HFFc6 (cell line): ENCODE measurements at places on chromosomes 5 and 9.

DNA sequence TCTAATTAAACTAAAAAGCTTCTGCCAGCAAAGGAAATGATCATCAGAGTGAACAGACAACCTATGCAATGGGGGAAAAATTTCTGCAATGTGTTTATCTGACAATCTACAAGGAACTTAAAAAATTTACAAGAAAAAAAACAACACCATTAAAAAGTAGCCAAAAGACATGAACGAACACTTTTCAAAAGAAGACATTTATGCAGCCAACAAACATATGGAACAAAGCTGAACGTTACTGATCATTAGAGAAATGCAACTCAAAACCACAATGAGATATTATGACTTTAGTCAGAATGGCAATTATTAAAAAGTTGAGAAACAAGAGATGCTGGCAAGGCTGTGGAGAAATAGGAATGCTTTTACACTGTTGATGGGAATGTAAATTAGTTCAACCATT is 530.4 kb upstream of the DAB2 start:
- no peak for DNase-seq

- DNase-seq = no peak
Measured at GRCh38 chr5:1315018-1315708, 20.3 kb upstream of the TERT start.

DNA sequence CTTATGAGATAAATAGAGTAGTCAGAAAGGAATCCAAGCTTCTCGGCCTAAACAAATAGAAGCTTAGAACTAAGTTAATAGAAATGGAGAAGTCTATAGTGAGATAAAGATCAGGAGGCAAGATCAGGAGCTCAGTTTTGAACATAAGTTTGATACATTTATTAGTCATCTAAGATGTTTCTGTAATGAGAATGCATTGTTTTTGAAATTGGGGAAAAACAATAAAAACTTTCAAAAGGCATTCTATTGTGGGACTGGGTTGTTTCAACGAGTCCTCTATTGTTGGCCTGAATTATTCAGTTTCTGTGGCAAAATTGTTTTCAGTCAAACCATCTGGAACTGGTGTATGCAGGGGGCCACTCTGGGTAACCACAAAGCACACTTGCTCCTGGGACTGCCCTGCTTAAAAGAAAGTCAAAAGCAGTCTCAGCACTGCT is 181.0 kb upstream of the CLINT1 start:
- DNase-seq = no peak

- no peak for DNase-seq
Measured at GRCh38 chr9:77987880-77988525, 43.6 kb downstream of the GNAQ start.

DNA sequence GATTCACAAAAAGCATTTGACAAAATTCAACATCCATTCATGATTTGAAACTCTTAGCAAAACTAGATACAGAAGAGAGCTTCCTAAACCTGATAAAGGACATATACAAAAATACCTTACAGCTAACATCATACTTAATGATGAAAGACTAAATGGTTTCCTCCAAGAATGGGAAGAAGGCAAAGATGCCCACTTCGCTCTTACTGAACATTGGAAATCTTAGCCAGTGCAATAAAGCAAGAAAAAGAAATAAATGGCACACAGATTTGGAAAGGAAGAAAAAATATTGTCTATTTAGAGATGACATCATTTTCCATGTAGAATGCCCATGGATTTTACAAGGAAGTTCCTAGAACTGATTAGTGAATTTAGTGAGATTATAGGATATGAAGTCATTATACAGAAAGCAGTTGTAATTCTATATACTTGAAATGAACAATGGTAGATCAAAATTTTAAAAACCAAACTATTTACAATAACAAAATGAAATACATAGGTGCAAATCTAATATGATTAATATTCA is 64.4 kb downstream of the NAA35 start:
- DNase-seq = no peak

DNA sequence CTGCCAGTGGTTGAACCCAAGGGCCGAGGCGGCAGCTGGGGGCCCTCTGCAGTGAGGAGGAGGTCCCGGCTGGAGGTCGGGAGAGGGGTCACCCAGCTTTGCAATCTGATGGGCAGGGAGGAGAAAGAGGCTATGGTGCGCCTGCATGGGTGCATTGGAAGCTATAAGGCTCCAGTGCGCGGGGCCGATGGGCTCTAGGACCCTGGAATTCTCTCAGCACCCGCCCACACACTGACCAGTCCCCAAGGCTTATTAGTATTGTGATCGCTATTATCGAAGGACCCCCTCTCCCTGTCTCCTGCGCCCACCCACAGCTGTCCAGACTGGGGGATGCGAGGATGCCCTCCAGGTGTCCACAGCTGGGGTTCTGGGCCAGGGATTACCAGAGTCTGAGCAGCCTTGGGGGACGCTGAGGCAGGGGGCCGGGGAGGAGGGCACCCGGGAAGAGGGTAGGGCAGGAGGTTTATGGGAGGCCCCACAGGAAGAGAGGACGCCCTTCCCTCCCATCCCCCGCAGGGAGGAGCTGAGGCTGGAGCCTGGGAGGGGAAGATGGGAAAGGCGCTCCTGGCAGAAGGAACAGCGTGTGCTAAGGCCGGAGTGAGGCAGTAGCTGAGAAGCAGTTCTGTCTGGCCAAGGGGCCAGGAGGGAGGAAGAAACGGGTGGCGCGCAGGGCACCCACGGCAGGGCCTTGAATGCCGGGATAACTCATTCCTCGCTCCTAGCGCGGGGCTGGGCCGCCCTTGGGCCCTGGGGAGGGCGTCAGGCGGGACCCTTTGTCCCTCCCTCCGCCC is 24.2 kb downstream of the C9orf50 start:
- peak; percentile 57 for DNase-seq

DNA sequence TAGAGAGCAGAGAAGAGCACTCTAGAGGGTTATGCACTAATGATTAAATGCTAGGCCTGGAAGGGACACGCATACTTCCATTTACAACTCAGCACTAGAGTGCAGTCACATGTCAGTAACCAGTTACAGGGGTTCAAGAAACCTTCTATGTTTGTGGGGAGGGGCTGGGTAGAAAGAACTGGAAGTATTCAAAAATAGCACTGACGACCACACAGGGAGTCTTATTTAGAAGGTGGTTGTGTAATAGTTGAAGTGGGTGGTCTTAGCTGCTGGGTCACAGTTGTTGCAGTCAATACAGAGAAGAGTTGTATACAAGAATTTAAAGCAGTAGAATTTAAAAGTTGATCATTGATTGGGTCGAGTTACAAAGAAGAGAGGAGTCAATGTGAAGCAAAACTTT is 15.4 kb downstream of the AOPEP start:
- no peak for DNase-seq

DNA sequence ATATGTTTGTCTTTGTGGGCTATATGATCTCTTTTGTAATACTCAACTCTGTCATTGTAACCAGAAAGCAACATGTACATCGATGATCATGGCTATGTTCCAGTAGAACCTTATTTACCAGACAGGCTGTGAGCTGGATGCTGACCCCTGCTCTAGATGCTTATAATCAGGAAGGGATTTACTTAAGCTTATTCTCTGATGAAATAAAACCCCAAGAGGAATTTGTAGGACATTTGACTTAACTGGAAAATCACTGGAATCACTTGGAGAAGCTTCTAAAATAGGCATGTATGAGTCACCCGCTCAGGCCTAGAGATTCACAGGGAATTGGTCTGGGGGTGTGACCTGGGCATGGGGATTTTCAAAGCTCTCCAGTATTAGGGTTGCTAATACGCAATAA is 285.8 kb upstream of the ZNF608 start:
- no peak for DNase-seq

DNA sequence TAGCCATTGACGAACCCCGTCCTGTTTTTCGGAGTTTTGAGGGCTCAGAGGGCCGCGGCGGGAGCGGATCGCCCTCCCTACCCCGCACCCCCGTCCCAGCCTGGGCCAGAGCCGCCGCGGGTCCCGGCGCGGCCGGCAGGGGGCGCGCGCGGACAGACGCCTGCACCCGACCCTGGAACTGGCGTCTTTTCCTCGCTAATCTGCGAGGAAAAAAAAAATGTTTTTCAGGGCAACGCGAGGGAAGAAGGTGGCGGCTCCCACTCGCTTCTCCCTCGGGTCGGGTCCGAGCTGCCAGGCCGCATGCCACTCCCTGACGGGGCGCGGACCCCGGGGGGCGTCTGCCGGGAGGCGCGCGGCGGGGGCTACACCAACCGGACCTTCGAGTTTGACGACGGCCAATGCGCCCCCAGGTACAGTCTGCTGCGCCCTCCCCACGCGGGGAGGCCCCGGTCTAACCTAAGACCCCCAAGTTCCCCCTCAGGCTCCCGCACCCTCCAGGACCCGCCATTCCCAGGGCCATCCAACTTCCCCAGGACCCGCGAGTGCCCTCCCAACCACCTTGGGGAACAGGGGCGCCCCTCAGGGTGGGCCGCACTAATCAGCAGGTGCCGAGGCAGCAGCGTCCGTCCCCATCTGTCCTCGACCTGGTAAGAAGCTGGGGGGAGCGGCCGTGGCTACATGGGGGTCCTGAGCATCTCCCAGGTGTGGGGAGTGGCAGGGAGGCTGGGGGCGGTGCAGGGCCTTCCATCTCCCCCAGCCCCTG is at the start of gene KCNT1:
Gene KCNT1, plus strand, starts transcription at position 227 of the 763 bp plus-strand sequence. Its CDS starts 74 bp downstream, at position 301.
- no peak for DNase-seq

GRCh38 chr5:149778303-149779123 is 48.4 kb downstream of the PPARGC1B start:
- DNase-seq = no peak

DNA sequence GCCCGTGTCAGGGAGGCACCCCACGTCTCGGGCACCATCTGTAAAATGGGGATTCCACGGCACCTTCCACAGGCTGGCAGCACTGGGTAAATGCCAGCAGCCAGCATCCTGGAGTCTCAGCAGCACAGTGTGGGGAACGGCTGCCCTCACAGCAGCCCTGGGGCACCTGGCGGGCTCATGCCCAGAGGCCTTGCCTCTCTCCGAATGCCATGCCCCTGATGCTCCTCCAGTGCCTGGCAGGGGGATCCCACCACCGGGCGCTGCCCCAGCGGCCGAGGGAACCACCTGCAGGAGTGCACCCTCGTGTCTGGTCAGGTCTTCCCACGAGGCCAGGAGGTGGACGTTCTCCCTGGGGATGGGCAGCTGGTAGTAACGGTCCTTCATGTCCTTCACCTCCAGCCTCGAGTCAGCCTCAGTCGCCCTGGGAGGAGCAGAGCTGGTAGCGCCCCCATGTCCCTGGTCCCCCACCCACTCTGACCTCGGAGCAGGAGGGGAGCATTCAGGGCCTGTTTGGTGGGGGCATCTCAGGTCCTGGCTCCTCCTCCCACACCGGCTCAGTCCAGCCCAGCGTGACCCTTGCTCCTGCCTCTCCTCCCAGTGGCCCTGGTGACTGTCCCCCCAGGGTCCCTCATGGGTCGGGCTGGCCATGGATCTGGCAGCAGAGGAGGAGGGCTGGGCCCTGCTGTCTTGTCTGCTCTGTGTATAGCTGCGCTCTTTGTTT is 49.9 kb upstream of the NRARP start:
- no peak for DNase-seq
